ENCODE measurements at places on chromosomes 11 and 22. TPM values are rescaled to one million over a fixed set of nuclear protein-coding genes. Genes with fewer than 3 reads are reported as not detected.
A peak's percentile ranks its signal among the peaks of the same experiment; 100 is the strongest.

DNA sequence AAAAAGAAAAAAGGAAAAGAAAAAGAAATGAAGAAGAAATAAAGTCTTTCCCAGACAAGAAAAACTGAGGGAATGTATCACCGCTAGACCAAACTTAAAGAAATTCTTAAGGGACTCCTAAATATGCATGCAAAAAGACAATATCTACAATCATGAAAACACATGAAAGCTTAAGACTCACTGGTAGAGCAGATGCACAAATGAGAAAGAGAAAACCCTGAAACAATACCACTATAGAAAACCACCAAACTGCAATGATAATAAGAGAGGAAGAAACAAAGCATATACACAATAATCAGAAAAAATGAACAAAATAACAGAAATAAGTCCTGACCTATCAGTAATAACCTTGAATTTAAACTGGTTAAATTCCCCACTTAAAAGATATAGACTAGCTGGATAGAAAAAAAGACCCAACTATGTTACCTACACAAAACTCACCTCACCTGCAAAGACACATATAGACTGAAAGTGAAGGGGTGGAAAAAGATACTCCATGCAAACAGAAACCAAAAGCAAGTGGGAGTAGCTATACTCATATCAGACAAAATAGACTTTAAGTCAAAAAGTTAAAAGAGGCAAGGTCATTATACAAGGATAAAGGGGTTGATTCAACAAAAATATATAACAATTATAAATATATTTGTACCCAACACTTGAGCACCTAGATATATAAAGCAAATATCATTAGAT, 61.3 kb upstream of the NARS2 start:
- no peak for DNase-seq
- no peaks in the 10 kb centered on the region for H3K36me3 ChIP-seq
- no peaks in the 10 kb centered on the region for H3K4me1 ChIP-seq
- H3K27me3 ChIP-seq, result peaks cover 28% of the 10 kb centered on the region
- no peak overlapping the region for H3K4me3 ChIP-seq
- no peak overlapping the region for H3K27ac ChIP-seq

CATSPER1 gene
- total RNA-seq, result not detected

MYO18B gene
- 0.22 TPM for total RNA-seq

DNA sequence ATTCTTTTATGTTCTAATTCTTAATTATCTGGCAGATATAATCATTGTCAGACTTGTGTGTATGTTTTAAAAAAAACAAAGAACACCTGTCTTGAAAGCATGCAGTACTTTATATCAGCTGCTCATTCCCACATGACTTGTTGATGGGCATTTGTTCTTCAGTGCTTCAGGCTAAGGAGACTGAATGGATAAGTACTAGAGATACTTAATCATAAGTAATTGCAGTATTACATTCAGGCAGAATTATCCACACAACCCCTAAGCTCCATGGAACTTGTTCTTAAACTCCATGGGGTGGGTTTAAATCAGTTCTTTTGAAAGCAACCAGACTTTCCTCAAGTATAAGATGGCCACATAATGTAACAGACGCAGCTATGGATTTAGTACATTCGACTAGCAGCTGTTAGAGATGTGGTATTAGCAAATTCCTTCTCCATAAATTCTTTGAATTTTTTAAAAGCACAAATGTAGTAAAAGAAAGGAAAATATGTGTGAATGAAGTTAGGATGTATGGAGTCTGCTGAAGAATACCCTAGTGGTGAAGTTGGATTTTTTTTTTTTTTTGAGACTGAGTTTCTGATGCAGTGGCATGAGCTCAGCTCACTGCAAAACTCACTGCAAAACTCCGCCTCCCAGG, 3.0 kb downstream of the JAM3 start:
- no peak overlapping the region for H3K4me3 ChIP-seq
- no peaks in the 10 kb centered on the region for H3K36me3 ChIP-seq
- H3K27ac ChIP-seq, result peak overlapping the region; percentile 6
- DNase-seq, result no peak
- H3K4me1 ChIP-seq, result no peaks in the 10 kb centered on the region

SYT7 gene
- 1.7 TPM for total RNA-seq

DNA sequence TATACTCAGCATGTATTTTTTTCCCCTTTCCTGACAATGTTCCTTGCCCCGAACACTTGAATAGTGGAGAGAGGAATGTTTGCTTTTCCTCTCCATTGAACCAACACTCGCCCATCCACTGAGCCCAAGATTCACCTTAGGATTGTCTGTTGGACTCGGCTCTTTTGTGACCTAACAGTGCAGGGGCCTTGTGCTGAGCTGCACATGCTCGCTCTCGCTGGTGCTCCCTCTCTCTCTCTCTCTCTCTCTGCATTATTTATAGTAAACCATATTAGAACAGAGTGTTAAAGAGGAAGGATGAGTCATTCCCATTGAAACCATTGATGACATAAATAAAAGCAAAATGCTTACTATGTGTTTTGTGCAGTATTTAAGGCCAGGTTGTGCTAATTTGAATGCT, 20.7 kb downstream of the ZBTB16 start:
- no peaks in the 10 kb centered on the region for H3K36me3 ChIP-seq
- peaks cover 25% of the 10 kb centered on the region for H3K4me1 ChIP-seq
- DNase-seq, result no peak
- peaks cover 5% of the 10 kb centered on the region for H3K27me3 ChIP-seq
- peak overlapping the region; percentile 35 for H3K27ac ChIP-seq
- no peak overlapping the region for H3K4me3 ChIP-seq

OR4B1 gene
- not detected for total RNA-seq

DNA sequence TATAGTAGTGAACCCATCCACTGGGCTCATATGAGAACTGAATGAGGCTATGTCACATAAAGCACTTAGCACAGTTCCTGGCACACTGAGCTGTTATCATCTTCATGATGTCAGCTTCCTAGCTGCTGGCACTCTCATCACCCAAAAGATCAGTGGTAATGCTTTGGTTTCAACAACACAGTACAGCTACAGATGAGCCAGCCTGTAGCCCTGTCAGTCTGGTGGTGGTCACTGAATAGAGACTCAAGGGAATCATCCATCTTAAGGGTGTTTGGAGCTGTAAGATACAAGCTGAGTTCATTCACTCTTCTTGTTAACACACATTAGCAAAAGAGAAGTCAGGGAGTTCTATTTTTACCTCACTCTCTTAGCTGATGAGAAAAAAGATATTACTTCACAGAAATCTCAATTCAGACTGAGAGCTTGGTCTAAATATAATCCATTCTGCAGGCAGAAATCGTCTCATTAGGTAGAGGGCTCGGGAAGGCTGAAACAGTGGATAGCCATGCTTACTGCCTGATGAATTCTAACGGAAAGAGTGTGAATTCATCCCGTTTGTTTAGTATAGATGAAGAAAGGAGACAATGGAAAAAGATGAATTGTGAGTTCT, 6.3 kb upstream of the SLC1A2 start:
- no peaks in the 10 kb centered on the region for H3K4me1 ChIP-seq
- H3K27me3 ChIP-seq, result no peaks in the 10 kb centered on the region
- DNase-seq, result no peak
- H3K36me3 ChIP-seq, result no peaks in the 10 kb centered on the region
- H3K4me3 ChIP-seq, result no peak overlapping the region
- H3K27ac ChIP-seq, result no peak overlapping the region

GRCh38 chr22:33350961-33351360, 292.8 kb upstream of the SYN3 start:
- no peak overlapping the region for H3K4me3 ChIP-seq
- H3K27me3 ChIP-seq, result no peaks in the 10 kb centered on the region
- no peaks in the 10 kb centered on the region for H3K4me1 ChIP-seq
- DNase-seq, result no peak
- no peak overlapping the region for H3K27ac ChIP-seq

- H3K4me1 ChIP-seq, result no peaks in the 10 kb centered on the region
- no peaks in the 10 kb centered on the region for H3K27me3 ChIP-seq
- no peaks in the 10 kb centered on the region for H3K36me3 ChIP-seq
- no peak overlapping the region for H3K4me3 ChIP-seq
- H3K27ac ChIP-seq, result no peak overlapping the region
- DNase-seq, result no peak
Measured at GRCh38 chr11:115161876-115162275, 342.3 kb downstream of the CADM1 start.

DNA sequence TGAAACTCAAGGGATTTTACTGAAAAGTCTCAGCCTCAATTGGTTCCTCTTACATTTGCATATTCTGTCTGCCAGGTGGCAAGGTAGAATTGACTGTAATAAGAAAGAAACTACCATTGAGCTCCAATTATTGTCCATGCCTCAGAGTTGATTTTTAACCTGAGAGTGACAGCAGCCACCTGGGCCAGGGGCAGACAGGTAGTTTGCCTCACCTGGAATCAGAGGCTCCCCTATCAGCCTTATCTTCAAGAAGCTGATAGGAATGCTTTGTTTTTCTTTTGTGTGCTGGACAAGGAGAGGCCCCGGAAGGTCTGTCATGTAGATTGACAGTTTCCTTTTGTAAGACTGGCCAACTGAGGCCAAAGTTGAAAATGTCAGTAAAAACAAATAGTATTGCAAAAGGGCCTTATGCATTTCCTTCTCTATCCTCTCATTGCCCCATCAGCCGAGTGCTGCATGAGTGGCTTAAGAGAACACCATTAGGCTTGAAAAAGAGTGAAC, 34.1 kb downstream of the CD44 start:
- peaks cover 55% of the 10 kb centered on the region for H3K4me1 ChIP-seq
- no peak for DNase-seq
- no peak overlapping the region for H3K4me3 ChIP-seq
- H3K27ac ChIP-seq, result peak overlapping the region; percentile 68

DNA sequence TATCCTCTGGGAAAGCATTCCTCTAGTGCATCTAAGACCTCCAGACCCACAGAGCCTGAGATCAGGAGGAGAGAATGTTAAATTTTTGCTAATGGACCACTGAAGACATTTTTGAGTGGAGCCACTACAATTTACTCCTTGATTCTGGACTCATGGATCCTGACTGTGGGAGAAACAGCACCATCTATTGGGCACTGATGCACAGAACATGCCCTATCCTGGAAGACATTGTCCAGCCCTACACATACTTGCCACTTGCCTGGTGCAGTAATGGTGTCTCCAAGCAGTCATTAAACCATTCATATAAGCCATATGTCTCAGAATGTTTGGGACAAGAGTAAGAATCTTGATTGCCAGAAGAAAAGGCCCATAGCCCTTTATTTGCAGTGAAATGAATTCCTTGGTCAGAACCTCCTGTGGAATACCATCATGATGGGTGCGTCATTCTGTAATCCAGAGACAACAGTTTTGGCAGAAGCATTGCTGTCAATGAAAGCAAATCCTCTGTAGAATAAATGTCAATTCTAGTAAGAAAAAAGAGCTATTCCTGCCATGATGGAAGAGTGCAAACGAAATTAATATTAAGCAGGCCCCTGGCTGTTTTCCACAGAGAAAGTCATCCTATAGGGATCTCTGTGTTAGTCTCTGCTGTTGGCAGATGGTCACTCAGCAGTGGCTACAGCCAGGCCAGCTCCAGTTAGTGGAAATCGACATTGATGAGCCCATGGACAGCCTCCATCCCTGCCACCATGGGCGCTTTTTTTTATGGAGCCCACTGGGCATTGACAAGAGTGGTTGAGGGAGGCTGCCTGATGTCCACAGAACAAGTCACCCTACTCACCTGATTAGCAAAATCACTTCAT, 43.5 kb downstream of the GGTLC2 start:
- no peak overlapping the region for H3K27ac ChIP-seq
- no peaks in the 10 kb centered on the region for H3K36me3 ChIP-seq
- DNase-seq, result no peak
- H3K4me1 ChIP-seq, result peaks cover 5% of the 10 kb centered on the region
- H3K27me3 ChIP-seq, result no peaks in the 10 kb centered on the region

- H3K4me3 ChIP-seq, result no peak overlapping the region
- H3K27me3 ChIP-seq, result peaks cover 24% of the 10 kb centered on the region
- no peaks in the 10 kb centered on the region for H3K36me3 ChIP-seq
- no peak for DNase-seq
- no peak overlapping the region for H3K27ac ChIP-seq
Measured at GRCh38 chr11:126518972-126519690, 163.6 kb downstream of the ST3GAL4 start.

TBX10 gene
- total RNA-seq, result not detected

PGM2L1 gene
- 1.3 TPM for total RNA-seq

GRCh38 chr11:60991457-60991856, 20.0 kb downstream of the CD6 start:
- no peaks in the 10 kb centered on the region for H3K27me3 ChIP-seq
- H3K36me3 ChIP-seq, result no peaks in the 10 kb centered on the region
- no peak overlapping the region for H3K27ac ChIP-seq
- H3K4me3 ChIP-seq, result no peak overlapping the region
- DNase-seq, result no peak

- no peak for DNase-seq
- H3K27me3 ChIP-seq, result no peaks in the 10 kb centered on the region
- peaks cover 6% of the 10 kb centered on the region for H3K4me1 ChIP-seq
- peak overlapping the region; percentile 61 for H3K4me3 ChIP-seq
- no peaks in the 10 kb centered on the region for H3K36me3 ChIP-seq
- H3K27ac ChIP-seq, result peak overlapping the region; percentile 98
Measured at GRCh38 chr11:108221911-108222573, 396 bp downstream of the NPAT start.

KDM4D gene
- total RNA-seq, result 0.47 TPM

DNA sequence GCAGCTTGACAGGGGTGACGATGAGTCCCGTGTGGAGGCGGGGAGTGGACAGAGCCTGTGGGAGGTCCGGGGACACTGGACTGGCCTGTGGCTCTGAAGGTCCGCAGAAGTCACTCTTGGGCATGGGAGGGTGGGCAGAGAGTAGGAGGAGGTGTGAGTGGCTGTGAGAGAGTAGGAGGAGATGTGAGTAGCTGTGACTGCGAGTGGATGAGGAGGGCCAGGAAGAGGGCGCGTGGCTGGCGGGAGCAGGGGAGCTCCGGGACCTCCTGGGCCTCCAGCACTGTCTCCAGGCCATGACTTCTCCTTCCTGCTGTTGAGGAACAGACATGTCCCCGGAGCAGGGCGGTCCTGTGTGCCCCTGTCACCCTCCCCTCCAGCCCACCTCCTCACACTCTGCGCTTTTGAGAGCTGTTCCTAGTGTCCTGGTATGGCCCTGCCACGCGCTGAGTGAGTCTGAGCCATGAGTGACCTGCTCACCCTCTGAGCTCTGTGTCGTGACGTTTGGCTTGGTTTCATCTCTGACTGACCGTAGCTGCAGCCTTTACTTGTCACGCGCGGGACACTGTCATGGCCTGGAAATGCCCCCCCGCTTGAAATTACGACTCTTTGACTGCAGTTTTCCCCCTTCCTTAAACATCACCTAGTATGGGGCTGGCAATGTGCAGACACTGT, 391.5 kb downstream of the TBC1D22A start:
- no peaks in the 10 kb centered on the region for H3K27me3 ChIP-seq
- H3K4me1 ChIP-seq, result no peaks in the 10 kb centered on the region
- no peak for DNase-seq

- H3K27me3 ChIP-seq, result no peaks in the 10 kb centered on the region
- peaks cover 35% of the 10 kb centered on the region for H3K4me1 ChIP-seq
- H3K36me3 ChIP-seq, result no peaks in the 10 kb centered on the region
- DNase-seq, result no peak
- H3K4me3 ChIP-seq, result peak overlapping the region; percentile 97
- H3K27ac ChIP-seq, result peak overlapping the region; percentile 94
Measured at GRCh38 chr11:118436639-118437207, 431 bp downstream of the KMT2A start.
